Caco-2 (cell line): ENCODE measurements at places on chromosomes 2 and 18. TPM values are rescaled to one million over a fixed set of nuclear protein-coding genes. Genes with fewer than 3 reads are reported as not detected.

ANKRD53 gene
- total RNA-seq = 0.16 and 0.28 TPM in 2 replicates

GRCh38 chr2:109242654-109243331 lies 113.8 kb downstream of the SH3RF3 start:
- H3K4me3 ChIP-seq = no peak overlapping the region
- no peak for DNase-seq
- no peak overlapping the region for H3K27ac ChIP-seq
- no peaks in the 10 kb centered on the region for H3K27me3 ChIP-seq
- no peaks in the 10 kb centered on the region for H3K36me3 ChIP-seq

DNA sequence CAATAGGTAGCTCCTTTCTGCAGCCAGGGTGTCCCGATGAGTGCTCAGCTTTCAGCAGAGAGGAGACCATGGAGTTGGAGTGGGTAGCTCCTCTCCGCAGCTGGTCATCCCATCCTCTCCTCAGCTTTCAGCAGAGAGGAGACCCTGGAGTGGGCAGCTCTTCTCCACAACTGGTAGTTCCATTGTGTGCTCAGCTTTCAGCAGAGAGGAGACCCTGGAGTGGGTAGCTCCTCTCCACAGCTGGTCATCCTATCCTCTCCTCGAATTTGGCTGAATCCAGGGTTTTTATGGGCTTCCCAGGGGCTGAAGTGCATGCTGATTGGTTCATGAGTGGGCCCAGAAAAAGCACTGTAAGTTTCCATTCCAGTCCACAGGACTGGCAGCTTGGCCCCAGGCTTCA lies 75.2 kb downstream of the NCOA1 start:
- H3K4me1 ChIP-seq = peaks cover 7% of the 10 kb centered on the region
- no peak for DNase-seq
- H3K36me3 ChIP-seq = peaks cover 4% of the 10 kb centered on the region; the same call in 1 of the 2 replicates

GRCh38 chr2:3326182-3326537 lies 51.5 kb downstream of the EIPR1 start:
- peaks cover 11% of the 10 kb centered on the region for H3K4me1 ChIP-seq
- no peak for DNase-seq
- peaks cover 3% of the 10 kb centered on the region; the same call in 1 of the 2 replicates for H3K36me3 ChIP-seq
- H3K27ac ChIP-seq = no peak overlapping the region
- H3K4me3 ChIP-seq = no peak overlapping the region

DNA sequence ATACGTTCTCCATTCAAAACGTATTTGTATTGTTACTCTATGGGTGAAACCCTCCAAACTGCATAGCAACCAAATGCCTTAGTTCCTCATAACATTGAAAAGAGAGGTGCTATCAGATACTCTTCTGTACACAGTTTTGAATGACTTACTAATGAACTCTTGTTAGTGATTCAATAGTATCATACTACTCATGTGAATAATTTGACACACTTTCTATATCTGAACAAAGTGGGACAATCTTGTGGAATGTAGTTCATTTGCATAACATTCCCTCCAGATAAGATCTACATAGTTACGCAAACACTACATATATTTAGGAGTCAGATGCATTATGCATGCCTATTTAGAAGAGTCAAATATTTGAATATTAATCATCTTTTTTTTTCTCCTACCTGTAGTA lies 232.0 kb upstream of the NRXN1 start:
- no peak overlapping the region for H3K27ac ChIP-seq
- H3K27me3 ChIP-seq = no peaks in the 10 kb centered on the region
- H3K36me3 ChIP-seq = no peaks in the 10 kb centered on the region
- no peaks in the 10 kb centered on the region for H3K4me1 ChIP-seq

GRCh38 chr2:9291331-9291730 lies 84.7 kb downstream of the ASAP2 start:
- H3K4me3 ChIP-seq = no peak overlapping the region
- no peaks in the 10 kb centered on the region for H3K27me3 ChIP-seq
- peaks cover 9% of the 10 kb centered on the region; the same call in 1 of the 2 replicates for H3K4me1 ChIP-seq
- H3K36me3 ChIP-seq = no peaks in the 10 kb centered on the region
- no peak for DNase-seq

SLC14A1 gene
- not detected in 2 replicates for total RNA-seq

TRIM43 gene
- not detected in 2 replicates for total RNA-seq

ICOS gene
- total RNA-seq = not detected in 2 replicates

DNA sequence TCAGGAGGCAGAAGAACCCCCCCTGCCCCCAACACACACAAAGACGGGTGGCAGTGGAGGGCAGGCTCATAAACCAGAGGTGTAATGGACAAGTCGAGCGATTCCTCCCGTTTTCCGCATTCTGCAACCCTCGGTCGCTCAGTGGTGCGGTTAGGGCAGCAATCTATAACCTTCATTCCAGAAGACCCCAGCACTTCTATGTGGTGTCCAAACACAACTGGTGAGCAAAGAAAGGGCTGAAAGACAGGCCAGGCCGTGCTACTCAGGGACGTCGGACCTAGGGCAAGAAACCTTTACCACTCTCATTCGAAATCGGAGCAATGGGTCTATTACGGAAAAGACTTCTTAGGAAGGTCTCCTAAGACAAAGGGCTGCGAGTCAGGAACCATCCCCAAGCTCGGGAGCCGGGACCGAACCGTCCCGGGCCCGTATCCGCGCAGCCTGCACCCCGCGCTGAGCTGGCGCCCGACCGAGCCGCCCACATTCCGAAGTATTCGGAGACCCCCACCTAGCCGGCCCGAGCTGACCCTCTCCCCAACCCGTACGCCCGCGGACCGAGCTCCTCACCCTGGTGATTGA lies 568 bp downstream of the ARL5A start:
- H3K27me3 ChIP-seq = no peaks in the 10 kb centered on the region
- H3K4me1 ChIP-seq = peaks cover 12% of the 10 kb centered on the region
- no peaks in the 10 kb centered on the region for H3K36me3 ChIP-seq
- peak; percentile 38 for DNase-seq

GRCh38 chr2:73218298-73218697 lies 4.3 kb downstream of the SMYD5 start:
- peaks cover 12% of the 10 kb centered on the region for H3K4me1 ChIP-seq
- no peak overlapping the region for H3K27ac ChIP-seq
- H3K36me3 ChIP-seq = peaks cover 4% of the 10 kb centered on the region
- DNase-seq = no peak
- H3K27me3 ChIP-seq = no peaks in the 10 kb centered on the region
- H3K4me3 ChIP-seq = no peak overlapping the region

GRCh38 chr2:55903727-55904126 lies 19.9 kb downstream of the EFEMP1 start:
- no peaks in the 10 kb centered on the region for H3K27me3 ChIP-seq
- H3K4me1 ChIP-seq = peaks cover 14% of the 10 kb centered on the region
- no peak overlapping the region for H3K27ac ChIP-seq
- DNase-seq = no peak
